ENCODE measurements at places on chromosomes 4 and X.

DNA sequence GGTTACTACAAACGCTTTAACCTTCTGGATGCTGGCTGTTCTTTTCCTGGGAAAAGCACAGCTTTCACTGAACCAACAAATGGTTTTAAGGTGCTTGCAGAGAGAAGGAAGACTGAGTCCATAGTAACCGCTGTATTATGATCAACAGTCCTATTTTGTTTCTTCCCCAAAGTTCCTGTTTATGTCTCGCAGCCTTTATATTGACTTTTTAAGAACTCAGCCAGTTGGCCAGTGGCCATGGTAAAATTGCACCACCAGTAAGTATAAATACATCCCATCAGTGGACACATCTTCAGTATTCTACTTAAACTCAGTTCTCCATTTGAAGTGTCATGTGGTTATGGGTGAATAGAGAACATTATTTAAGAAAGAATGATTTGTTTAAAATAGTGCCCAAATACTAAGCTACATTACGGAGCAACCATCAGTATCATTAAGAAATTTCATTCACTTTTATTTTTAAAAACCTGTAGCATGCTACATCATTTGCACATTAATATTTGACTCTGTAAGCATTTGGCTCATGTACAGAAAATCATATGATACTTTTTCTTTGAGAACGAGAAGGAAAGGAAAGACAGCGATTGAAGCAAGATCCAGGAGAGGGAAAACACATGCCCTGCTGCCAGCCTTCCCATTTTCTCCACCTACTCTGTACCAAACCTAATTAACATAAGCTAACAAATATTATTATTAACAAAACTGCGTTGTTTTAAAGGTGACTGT lies 287.0 kb downstream of the ARHGAP24 start:
- DNase-seq = no peak

DNA sequence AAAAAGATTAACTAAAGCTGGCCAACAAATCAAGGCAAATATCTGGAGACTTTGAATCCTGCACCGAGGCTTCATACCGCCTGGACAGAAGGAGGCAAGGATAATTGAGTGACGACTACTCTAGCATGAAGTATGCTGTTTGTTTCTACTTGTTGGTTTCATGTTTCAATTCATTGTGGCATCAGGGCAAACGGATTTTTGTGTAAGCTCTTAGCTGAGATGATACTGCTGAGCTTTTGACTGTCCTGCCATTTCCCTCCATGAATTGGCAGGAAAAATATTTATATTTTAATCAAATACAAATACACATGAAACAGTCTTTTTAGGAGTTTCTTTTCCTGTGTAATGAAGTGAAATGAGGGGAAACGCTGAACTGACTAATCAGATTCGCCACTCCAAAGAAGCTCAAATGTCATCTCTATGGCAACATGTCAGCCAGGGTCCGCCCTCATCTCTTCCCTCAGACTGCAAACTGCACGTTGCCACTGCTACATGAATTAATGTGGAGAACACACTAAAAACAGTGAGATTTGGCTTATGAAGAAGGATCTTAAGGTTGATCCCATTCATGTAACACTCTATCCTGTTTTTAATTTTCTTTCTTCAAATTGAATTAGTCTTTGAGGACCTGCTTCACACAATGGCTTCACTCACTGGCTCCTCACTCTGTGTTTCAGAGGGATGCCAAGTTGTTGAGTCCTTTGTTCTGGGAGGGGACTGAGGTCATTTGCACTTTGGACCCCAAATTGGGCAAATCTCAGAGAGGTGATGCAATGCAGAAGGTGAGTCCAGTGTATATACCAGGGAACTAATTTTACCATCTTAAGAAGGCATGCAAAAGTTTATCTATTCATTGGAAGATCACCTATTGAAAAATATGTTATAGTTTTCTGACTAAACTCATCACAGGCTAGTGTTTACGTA lies 149.6 kb upstream of the MID1 start:
- no peak for DNase-seq

- no peak for DNase-seq
Measured at GRCh38 chr4:146978641-146979040, 33.0 kb upstream of the TTC29 start.

GRCh38 chr4:149095811-149096210 lies 653.6 kb upstream of the NR3C2 start:
- DNase-seq = no peak

- DNase-seq = no peak
Measured at GRCh38 chrX:154436983-154437752, at the start of gene GDI1. Gene GDI1 (plus strand): TSS chrX:154437154. CDS start chrX:154437255, 101 bp downstream.

GRCh38 chr4:159779716-159780115 lies 676.8 kb downstream of the RAPGEF2 start:
- DNase-seq = no peak

DNA sequence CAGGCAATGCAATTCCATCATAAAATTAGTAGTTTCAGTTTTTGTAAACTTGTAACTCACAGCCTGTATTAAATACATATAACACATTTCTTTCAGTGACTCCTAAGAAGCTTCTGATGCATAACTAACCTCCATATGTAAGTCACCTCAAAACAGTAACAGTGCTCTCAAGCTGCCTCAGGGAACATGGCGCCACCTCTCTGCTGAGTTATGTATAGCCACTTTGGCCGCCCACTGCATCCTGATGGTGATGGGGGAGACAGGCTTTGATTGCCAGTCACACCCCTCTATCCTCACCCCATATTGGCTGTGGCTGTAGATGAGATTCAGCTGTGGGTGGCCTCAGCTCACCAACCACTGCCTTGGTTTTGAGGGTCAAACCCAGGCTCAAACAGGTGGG lies 54.3 kb downstream of the LRBA start:
- DNase-seq = no peak

- DNase-seq = no peak
Measured at GRCh38 chrX:110966091-110966454, 129.9 kb upstream of the PAK3 start.

DNA sequence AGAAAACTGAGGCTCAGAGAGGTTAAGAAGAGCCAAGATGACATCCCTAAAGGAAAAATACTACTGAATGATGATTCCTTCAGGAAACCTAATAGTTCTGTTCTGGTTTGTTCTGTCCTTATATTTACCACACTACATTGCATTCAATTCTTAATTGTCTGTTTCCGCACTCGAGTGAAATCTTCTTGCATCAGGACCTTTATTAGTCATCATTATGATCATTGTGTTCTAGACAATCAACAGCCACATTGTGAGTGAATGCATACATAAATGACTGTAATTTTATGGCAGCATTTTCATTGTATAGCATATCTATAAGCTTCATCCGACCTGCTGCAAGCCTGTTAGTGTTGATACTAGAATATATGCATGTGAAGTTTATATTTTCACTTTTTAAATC lies 156.7 kb upstream of the FAM241A start:
- no peak for DNase-seq

DNA sequence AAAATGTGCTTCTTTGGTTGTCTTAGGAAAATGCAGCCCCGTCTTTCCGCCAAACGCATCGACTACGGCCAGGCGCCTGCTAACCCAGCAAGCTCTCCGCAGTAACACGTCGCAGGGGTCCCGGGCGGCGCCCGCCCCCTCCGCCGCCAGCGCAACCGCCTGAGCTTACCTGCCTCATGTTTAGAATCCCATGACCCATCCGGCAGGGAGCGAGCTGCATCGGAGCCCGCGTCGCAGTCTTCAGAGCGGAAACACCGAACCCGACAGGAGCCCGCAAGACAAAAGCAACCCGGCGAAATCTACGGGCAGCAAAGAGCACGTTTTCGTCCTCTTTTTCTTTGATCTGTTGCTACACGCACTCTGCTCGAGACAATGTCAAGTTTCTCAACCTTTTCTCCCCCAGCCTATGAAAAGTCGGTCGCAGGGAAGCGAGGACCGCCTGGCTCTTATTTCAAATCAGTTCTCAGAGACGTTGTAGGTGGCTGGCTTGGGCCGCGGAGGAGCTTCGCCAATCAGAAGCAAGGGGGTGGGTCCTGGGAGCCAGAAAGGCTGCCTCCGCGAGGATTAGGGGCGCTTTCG lies at the start of gene MID1:
MID1 (minus strand) TSS at position 465 of the 579 bp plus-strand sequence. CDS start 53,038 bp downstream, outside the sequence.
- no peak for DNase-seq

DNA sequence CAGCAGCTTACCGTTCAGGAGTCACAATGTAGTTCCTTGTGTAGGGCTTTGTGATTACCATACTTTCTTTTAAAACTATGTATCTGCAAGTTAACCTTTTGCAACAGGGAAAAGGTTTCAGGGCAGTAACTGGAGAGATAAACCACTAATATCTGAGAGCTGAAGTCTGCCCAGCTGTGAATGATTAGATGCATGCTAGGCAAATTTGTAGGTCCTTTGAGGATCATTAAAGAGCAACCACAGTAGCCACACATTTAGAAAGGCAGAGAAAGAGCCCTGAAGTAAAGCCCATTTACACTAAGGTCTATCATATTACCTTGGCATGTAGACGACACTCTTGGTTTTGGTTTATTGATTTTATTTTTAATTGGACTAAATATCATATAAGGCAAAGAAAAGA lies 60.0 kb downstream of the ATP8A1 start:
- DNase-seq = no peak

DNA sequence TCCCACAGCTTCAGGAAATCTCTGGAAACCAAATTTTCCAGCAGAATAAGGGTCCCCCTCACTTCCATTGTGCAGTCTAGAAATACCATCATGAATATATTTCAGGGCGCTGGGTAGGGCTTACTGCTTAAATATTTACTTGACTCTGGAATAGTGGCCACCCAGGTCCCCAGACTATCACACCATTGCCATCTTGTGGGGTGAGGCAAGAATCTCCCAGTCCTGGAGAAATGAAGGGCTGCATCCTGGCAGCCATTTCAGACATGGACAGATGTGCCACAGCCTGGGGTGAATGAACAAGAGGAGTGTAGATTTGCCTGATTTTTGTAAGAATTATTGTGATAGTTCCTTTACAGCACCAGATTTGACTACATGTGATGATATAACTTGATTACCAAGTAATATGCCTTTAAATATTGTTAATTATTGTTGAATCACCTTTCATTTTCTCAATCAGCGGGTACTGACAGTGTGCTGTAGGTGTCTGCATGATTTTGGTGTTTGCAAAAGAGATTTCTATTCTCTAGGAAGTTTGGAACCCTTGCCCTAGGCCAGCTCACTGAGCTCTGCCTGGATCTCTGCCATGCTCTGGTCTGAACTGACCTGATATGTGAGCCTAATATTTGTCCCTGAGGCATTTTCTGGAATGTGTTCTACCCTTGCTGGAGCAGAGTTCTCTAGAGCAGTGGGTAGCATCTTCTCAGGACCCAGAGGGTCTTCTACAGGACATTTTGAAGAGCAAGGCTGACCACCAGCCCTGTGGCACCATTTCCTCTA lies 183.4 kb downstream of the KIT start:
- DNase-seq = no peak

DNA sequence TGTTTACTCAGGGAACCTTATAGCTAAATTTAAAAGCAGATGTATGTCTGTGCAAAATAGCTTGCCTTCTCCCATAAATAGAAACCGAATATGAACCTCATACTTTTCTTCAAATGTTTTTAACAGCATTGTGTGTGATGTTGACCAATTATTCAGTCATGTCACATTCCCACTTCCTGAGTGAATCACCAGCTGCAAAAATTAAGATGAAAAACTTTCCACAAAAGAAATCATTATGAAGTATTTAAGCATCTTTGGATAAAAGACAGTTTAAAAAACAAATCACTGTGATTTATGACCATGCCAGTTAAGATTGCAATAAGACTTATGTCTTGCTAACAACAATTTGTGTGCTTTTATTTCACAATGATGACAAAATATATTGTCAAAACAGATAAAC lies 220.1 kb downstream of the PDGFC start:
- no peak for DNase-seq

DNA sequence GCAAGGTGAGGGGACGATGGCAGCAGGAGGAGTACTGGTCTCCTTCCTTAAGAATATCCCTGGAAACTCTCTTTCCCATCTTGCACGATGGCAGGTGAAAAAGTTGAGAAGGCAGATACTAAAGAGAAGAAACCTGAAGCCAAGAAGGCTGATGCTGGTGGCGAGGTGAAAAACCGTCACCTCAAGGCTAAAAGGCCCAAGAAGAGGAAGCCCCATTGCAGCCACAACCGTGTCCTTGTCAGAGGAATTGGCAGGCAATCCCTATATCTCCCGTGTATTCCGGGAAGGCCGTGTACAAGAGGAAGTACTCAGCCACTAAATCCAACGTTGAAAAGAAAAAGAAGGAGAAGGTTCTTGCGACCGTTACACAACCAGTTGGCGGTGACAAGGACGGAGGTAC lies 40.0 kb downstream of the CRLF2 start:
- DNase-seq = no peak

DNA sequence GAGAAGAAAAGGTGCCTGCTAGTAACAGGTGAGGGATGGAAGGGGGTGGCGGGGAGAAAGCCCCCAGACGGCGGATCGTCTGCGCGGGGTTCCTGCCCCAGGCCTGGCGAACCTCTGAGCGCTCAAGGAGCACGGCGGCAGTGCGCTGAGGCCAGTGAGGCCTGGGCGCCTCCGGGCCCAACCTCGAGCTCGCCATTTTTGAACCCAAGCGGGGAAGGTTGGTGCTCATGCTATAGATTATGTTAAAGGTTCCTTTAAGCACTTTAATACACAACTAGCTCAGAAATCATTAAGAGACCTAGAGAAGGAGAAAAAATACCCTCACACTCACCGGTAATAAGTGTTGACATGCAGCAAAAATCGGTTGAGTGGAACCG lies 7.9 kb downstream of the PITX2 start:
- no peak for DNase-seq

GRCh38 chrX:47595716-47596251 lies 13.5 kb downstream of the TIMP1 start:
- DNase-seq = no peak

DNA sequence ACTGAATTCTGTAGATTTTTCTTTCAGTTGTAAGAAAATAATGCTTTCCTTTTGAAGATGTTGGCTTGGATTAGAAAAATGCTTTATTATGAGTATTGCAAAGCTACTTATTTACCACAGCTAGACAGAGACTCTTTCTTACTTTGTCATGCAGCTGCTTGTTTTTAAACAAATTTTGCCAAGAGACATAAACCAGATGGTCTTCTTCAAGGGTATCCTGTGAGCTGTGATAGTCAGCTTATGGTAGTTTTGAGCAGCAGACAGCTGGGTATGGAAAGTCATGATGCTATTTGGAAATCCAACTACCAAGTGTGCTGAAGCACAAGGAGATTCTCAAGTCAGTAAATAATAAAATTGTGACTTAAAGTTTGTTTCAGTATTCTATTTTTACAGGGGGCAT lies 941.5 kb downstream of the DMD start:
- no peak for DNase-seq
